Dorsolateral prefrontal cortex (tissue), 122 donors: ENCODE measurements at places on chromosomes 3 and 15.

GRCh38 chr15:57550640-57551039, 41.1 kb upstream of the MYZAP start:
- peak; percentile 38 for DNase-seq

- peak; percentile 18 for DNase-seq
Measured at GRCh38 chr3:49124991-49125670, 4.5 kb upstream of the USP19 start.

- DNase-seq = no peak
Measured at GRCh38 chr3:41265011-41265545, 65.8 kb downstream of the CTNNB1 start.

- no peak for DNase-seq
Measured at GRCh38 chr15:70789213-70789612, 25.9 kb upstream of the UACA start.
